ENCODE measurements at places on chromosomes 3 and 15. TPM values are rescaled to one million over a fixed set of nuclear protein-coding genes. Genes with fewer than 3 reads are reported as not detected.

SLC38A3 gene
- total RNA-seq = 10.4 TPM

FAM81A gene
- 2.9 TPM for total RNA-seq

FANCD2OS gene
- not detected for total RNA-seq

GFM1 gene
- total RNA-seq = 60.5 TPM

HSPBAP1 gene
- 3.8 TPM for total RNA-seq

TARS3 gene
- 36.2 TPM for total RNA-seq

CKMT1A gene
- total RNA-seq = not detected

- H3K4me1 ChIP-seq = no peaks in the 10 kb centered on the region
- peaks cover 54% of the 10 kb centered on the region for H3K27me3 ChIP-seq
- H3K27ac ChIP-seq = no peak overlapping the region
- no peak for DNase-seq
- no peak overlapping the region for H3K4me3 ChIP-seq
Measured at GRCh38 chr3:55128225-55128823, 200.5 kb upstream of the LRTM1 start.

DNA sequence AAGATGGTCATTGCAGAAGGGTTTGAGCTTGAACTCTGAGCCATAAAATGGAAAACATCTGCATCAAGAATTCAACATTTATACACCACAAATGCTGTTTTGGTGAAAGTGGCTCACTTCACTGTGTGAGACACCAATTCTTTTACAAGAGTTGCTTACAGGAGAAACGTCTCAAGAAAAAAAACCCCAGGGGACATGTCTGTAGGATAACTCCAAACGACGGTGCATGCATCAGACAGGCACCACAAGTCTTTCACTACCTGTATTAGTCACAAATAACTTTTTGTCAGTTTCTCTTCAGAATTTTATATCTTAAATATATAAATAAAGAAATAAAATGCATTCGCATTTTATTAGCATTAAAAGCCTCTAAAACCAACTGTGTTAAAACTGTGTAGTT lies 164.3 kb downstream of the EFHB start:
- no peaks in the 10 kb centered on the region for H3K4me1 ChIP-seq
- H3K36me3 ChIP-seq = no peaks in the 10 kb centered on the region

DNA sequence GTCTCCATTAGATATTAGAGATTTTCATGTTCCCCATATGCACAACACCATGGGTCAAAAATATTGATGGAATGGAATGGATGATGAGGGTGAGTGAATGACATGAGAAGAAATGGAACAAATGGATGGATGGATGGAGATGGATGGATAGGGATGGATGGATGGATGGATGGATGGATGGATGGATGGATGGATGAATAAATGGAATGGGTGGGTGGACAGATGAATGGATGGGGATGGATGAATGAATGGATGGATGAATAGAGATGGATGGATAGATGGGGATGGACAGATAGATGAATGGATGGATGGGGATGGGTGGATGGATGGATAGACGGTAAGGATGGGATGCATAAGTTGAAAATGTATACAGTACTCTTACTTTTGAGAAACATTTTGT lies 18.6 kb downstream of the CFAP92 start:
- no peaks in the 10 kb centered on the region for H3K27me3 ChIP-seq
- DNase-seq = no peak
- H3K4me3 ChIP-seq = no peak overlapping the region
- H3K36me3 ChIP-seq = no peaks in the 10 kb centered on the region
- no peak overlapping the region for H3K27ac ChIP-seq
- peaks cover 16% of the 10 kb centered on the region for H3K4me1 ChIP-seq

- H3K27ac ChIP-seq = no peak overlapping the region
- H3K36me3 ChIP-seq = no peaks in the 10 kb centered on the region
Measured at GRCh38 chr3:69560116-69560515, 174.2 kb upstream of the FRMD4B start.

- H3K4me3 ChIP-seq = peak overlapping the region; percentile 86
- H3K4me1 ChIP-seq = peaks cover 80% of the 10 kb centered on the region
- no peaks in the 10 kb centered on the region for H3K27me3 ChIP-seq
- H3K36me3 ChIP-seq = no peaks in the 10 kb centered on the region
- H3K27ac ChIP-seq = peak overlapping the region; percentile 99
- DNase-seq = peak; percentile 92
Measured at GRCh38 chr3:194134757-194135515, 1.0 kb upstream of the HES1 start.

GRCh38 chr3:161050935-161051334 lies 54.2 kb downstream of the B3GALNT1 start:
- no peaks in the 10 kb centered on the region for H3K4me1 ChIP-seq
- H3K4me3 ChIP-seq = no peak overlapping the region
- H3K27me3 ChIP-seq = no peaks in the 10 kb centered on the region
- H3K36me3 ChIP-seq = no peaks in the 10 kb centered on the region
- DNase-seq = no peak
- H3K27ac ChIP-seq = no peak overlapping the region

- H3K27ac ChIP-seq = no peak overlapping the region
- H3K4me3 ChIP-seq = no peak overlapping the region
- no peaks in the 10 kb centered on the region for H3K27me3 ChIP-seq
- DNase-seq = no peak
Measured at GRCh38 chr3:88462230-88462629, 312.5 kb downstream of the C3orf38 start.

- H3K4me1 ChIP-seq = peaks cover 96% of the 10 kb centered on the region
- DNase-seq = peak; percentile 64
- no peaks in the 10 kb centered on the region for H3K36me3 ChIP-seq
Measured at GRCh38 chr3:16513141-16514020, at the start of gene RFTN1. TSS of gene RFTN1 (minus strand) at chr3:16513699. CDS start at chr3:16493869, 19,830 bp downstream.

DNA sequence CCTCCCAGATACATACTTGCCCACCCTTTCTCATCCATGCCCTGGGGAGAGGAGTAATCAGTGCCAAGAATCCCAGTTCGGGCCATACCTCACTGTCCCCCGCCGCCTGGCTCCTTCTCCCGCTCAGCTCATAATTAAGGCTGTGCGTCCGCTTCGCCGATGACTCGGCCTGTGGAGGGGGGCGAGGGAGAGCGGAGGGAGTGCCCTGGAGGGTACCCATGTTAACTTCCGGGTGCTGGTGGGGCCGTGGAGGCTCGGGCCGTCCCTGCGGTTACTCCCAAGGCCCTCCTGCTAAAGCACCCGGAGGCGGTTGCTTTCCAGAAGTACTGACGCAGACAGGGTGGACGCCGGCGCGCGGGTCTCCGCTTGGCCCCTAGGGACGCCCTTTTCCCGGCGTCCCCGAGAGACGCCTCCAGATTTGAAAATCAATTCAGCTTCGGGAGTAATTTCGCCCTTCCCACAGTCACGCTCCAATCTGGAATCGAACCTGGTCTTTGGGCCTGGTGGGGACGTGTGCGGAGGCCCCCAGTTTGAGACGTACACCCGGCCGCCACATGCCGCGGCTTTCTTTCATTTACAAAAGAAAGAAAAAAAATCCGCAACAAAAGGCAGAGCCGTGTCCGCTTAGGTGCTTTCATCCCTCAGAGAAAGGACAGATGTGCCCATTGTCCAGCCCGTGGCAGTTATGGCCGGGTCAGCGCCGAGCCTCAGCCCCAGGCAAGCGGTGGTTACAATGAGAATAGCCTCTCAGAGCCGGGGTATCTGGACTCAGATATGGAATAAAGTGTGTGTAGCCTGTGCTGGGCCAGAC lies 1.0 kb upstream of the ONECUT1 start:
- peak overlapping the region; percentile 70 for H3K4me3 ChIP-seq
- no peak overlapping the region for H3K27ac ChIP-seq
- no peaks in the 10 kb centered on the region for H3K36me3 ChIP-seq

- no peaks in the 10 kb centered on the region for H3K36me3 ChIP-seq
- peaks cover 4% of the 10 kb centered on the region for H3K4me1 ChIP-seq
Measured at GRCh38 chr3:60760145-60760544, 491.1 kb downstream of the FHIT start.

DNA sequence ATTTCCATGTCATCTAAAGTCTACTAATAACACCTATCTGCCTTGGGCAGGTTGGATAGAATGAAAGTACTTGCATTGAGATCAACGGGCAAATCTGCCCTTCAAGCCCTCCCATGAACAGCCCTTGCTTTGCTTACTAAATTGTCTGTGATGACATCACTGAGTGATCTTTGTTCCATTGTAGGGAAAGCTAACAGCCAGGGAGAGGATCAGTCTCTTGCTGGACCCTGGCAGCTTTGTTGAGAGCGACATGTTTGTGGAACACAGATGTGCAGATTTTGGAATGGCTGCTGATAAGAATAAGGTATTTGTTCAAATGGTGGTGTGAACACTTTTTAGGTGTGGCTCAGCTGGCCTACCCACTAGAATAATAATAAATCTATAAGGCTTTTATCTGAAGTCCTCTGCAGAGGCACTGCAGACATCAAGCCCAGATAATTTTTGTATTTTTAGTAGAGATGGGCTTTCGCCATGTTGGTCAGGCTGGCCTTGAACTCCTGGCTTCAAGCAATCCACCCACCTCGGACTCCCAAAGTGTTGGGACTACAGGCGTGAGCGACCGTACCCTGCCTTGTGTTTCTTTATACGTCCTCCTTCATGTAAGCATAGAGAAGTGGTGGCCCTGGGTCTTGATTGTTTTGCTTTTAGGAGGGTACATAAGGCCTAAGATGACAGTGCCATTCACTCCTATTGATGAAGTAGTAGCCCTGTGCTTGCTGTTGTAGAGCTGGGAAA lies 5.7 kb downstream of the PCCB start:
- H3K27ac ChIP-seq = no peak overlapping the region
- peaks cover 15% of the 10 kb centered on the region for H3K4me1 ChIP-seq
- H3K27me3 ChIP-seq = no peaks in the 10 kb centered on the region
- no peak for DNase-seq
- H3K36me3 ChIP-seq = peaks cover 60% of the 10 kb centered on the region

- H3K27me3 ChIP-seq = no peaks in the 10 kb centered on the region
- DNase-seq = no peak
- H3K27ac ChIP-seq = no peak overlapping the region
- no peak overlapping the region for H3K4me3 ChIP-seq
Measured at GRCh38 chr3:150739877-150740645, 22.9 kb downstream of the SIAH2 start.

- no peak for DNase-seq
- H3K4me1 ChIP-seq = peaks cover 7% of the 10 kb centered on the region
- H3K27ac ChIP-seq = no peak overlapping the region
- H3K36me3 ChIP-seq = no peaks in the 10 kb centered on the region
Measured at GRCh38 chr3:127177226-127177625, 15.7 kb upstream of the PRR23E start.

GRCh38 chr3:46545818-46546630 lies 20.1 kb downstream of the LRRC2 start:
- H3K4me1 ChIP-seq = peaks cover 32% of the 10 kb centered on the region
- DNase-seq = no peak
- peaks cover 40% of the 10 kb centered on the region for H3K36me3 ChIP-seq
- H3K27me3 ChIP-seq = no peaks in the 10 kb centered on the region
- H3K27ac ChIP-seq = no peak overlapping the region
- no peak overlapping the region for H3K4me3 ChIP-seq

GRCh38 chr3:194315965-194316361 lies 35.2 kb downstream of the CPN2 start:
- peaks cover 68% of the 10 kb centered on the region for H3K27me3 ChIP-seq
- H3K27ac ChIP-seq = no peak overlapping the region
- no peak for DNase-seq
- H3K4me1 ChIP-seq = peaks cover 28% of the 10 kb centered on the region
- peaks cover 4% of the 10 kb centered on the region for H3K36me3 ChIP-seq

DNA sequence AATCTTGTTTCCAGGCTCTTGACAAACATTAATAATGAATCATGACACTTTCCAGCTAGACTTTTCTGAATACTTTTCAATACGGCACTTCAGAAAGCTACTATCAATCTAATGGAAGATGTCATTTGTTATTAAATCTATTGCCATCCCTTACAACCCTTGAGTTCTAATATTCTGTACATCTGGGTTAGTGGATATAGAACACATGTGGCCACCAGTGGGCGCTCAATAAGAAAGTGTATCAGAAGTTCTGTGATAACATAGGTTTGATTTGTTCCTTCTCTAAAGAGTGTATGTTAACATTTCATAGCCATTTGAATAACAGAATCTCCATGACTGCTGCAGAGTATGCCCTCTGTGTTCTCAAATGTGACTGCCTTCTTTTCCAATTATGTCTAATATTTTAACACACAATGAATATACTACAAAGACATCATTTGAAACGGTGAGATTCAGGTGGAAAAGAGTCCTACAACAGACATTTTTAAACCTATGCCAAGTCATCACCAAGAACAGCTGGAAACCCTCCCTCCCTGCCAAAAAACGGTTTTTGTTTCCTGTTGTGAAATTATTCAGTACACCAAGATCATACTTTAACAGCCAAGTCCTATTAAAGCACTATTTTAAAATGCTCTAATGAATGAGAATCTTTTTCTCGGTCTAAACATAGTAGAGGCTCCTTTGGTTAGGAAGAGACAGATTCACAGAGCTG lies 22.2 kb downstream of the ALDH1A2 start:
- H3K4me1 ChIP-seq = peaks cover 17% of the 10 kb centered on the region
- DNase-seq = peak; percentile 33
- no peak overlapping the region for H3K27ac ChIP-seq
- H3K4me3 ChIP-seq = no peak overlapping the region

GRCh38 chr3:106333911-106334618 lies 465.3 kb upstream of the CBLB start:
- H3K4me3 ChIP-seq = no peak overlapping the region
- no peaks in the 10 kb centered on the region for H3K36me3 ChIP-seq
- H3K27me3 ChIP-seq = no peaks in the 10 kb centered on the region
- H3K4me1 ChIP-seq = no peaks in the 10 kb centered on the region
- no peak overlapping the region for H3K27ac ChIP-seq
- no peak for DNase-seq

- no peak overlapping the region for H3K4me3 ChIP-seq
- H3K4me1 ChIP-seq = no peaks in the 10 kb centered on the region
- H3K27me3 ChIP-seq = no peaks in the 10 kb centered on the region
- peak; percentile 17 for DNase-seq
Measured at GRCh38 chr3:182212479-182213076, 500.9 kb downstream of the SOX2 start.

DNA sequence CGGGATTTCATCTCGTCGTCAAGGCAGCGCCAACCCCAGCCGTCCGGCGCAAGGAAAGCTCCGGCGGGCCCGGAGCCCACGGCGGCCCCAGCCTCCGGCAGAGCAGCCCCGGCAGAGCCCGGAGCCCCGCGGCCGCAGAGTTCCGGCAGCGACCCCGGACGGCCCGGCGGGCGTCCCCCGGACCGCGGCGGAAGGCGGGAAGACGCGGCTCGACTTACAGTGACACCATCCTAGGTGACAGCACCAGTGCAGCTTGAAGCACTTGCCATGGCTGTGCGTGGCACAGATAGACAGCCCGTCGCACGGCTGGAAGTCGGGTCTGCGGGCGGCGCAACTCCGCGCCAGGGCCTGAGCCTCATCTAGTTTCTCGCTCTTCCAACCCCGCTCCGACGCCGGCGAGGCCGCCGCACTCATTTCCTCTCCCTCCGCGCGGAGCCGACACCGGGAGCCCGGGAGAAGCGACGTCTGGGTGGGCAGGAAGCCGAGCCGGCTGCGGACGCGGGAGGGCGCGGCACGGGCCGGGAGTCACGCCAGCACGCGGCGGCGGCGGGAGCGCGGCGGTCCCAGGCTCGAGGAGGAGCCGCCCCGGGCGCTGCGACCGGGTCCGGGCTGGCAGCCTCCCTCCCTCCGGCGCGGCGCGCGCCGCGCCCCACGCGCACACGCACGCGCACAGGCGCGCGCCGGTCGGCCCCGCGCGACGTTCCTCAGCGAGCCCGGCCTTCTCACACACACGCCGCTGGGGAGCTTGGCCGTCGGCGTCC lies at the start of gene C3orf70:
Gene C3orf70, minus strand, starts transcription at position 651 of the 761 bp plus-strand sequence. Its CDS starts 237 bp downstream, at position 414.
- H3K4me3 ChIP-seq = peak within 1 kb of the TSS; percentile 74
- H3K4me1 ChIP-seq = peaks cover 46% of the 10 kb centered on the region
- no peaks in the 10 kb centered on the region for H3K36me3 ChIP-seq
- H3K27me3 ChIP-seq = peaks cover 90% of the 10 kb centered on the region
- peak; percentile 75 for DNase-seq

GRCh38 chr3:163773136-163773535 lies 1305.2 kb downstream of the SI start:
- no peak overlapping the region for H3K27ac ChIP-seq
- no peak for DNase-seq
- no peaks in the 10 kb centered on the region for H3K4me1 ChIP-seq
- no peak overlapping the region for H3K4me3 ChIP-seq
- no peaks in the 10 kb centered on the region for H3K36me3 ChIP-seq
